IMR-90 (cell line): ENCODE measurements at places on chromosomes 16 and 17.

GRCh38 chr16:11946433-11946832 is 4.6 kb upstream of the NPIPB2 start:
- DNase-seq = no peak

- DNase-seq = no peak
Observed at GRCh38 chr17:38735161-38735997, 5.2 kb downstream of the CISD3 start.

- no peak for DNase-seq
Observed at GRCh38 chr17:16506188-16506587, 14.2 kb upstream of the LRRC75A start.

DNA sequence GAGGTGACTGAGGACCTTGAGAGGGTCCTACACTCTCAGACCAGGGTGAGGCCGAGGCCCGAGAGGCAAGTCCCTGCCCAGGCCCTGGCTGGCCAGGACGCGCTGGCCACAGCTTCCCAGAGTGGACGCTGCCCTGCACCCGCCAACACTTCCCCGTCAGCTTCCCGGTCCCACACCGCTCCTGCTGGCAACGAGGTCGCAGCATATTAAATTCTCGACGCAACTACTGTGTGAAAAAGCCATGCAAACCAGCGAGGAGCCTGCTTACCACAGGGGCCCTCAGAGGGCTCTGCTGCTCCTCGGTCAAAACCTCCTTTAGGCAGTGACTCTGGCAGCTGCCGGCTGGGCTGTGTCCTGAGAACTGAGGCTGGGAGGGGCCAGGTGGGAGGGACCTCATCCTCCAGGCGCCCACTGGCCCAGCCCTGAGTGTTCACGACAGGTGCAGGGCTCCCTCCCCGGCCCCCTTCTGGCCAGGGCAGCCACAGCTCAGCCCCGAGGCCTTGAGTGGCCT is 2.1 kb upstream of the TEX19 start:
- DNase-seq = no peak

DNA sequence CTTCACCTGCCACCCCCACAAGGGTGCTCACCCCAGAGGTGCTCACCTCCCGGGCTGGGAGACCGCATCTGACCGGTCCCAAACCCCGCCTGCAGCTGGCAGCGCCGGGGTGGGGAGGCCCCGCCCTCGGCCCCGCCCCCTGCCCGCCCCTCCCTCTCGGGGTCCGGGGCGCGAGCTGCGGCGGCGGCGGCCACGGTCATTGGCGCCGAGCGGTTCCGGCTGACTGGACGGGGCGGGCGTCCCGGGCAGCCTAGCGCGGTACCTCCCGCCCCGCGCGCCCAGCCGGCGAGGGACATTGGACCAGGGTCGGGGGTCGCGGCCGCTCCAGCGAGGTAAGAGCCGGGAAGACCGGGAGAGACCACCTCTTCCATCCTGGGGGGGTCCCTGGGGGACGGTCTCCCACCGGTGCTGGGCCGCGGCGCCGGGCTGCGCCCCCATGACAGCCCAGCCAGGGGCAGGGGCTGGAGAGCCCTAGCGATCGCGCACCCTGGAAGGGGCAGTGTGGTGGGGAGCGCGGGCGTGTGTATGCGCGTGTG is at the start of gene CACNG5:
Gene CACNG5 (plus strand): TSS at position 199 of the 536 bp plus-strand sequence. CDS start 42,216 bp downstream, outside the sequence.
- DNase-seq = no peak

DNA sequence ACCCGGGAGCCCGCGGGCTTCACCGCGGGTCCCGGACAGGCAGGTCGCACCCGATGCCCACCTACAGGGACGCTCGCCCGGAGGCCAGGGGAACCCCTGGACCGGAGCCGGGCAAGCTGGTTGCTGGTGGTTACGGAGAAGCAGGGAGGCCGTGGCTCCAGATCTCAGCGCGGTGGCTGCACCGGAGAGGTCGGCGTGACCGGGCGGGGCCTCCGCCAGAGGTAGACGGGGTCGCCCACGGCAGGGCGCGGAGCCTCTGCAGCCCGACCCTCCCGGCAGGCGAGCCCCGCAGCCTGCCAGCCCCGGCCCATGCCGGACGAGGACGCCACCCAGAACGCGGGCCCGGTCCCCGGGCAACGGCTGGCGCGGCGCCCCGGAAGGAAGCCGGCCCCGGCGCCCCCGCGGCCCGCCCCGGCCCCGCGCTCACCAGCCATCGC is 341 bp downstream of the PCYT2 start:
- no peak for DNase-seq
